ENCODE measurements at places on chromosomes 3 and 15.

DNA sequence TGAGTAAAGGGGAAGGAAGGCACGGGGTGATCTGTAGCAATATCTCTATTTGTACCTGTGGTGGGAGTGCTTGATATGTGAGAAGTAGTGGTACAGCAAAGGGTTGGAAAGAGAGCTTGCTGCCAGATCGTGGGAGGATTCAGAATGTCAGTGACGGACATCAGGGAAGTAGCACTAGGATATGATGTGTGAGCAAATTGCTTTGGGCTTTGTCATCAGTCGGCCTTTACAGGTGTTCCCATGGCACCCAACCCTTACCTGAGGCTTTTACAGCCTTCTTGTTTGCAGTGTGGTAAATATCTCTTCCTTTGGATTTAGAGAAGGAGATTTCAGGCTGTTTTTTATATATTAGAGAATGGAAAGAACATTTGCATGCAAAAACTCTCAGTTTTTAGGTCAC is 29.8 kb downstream of the IL1RAP start:
- DNase-seq = no peak

- DNase-seq = no peak
Observed at GRCh38 chr3:68360492-68360891, 571.9 kb downstream of the TAFA4 start.

DNA sequence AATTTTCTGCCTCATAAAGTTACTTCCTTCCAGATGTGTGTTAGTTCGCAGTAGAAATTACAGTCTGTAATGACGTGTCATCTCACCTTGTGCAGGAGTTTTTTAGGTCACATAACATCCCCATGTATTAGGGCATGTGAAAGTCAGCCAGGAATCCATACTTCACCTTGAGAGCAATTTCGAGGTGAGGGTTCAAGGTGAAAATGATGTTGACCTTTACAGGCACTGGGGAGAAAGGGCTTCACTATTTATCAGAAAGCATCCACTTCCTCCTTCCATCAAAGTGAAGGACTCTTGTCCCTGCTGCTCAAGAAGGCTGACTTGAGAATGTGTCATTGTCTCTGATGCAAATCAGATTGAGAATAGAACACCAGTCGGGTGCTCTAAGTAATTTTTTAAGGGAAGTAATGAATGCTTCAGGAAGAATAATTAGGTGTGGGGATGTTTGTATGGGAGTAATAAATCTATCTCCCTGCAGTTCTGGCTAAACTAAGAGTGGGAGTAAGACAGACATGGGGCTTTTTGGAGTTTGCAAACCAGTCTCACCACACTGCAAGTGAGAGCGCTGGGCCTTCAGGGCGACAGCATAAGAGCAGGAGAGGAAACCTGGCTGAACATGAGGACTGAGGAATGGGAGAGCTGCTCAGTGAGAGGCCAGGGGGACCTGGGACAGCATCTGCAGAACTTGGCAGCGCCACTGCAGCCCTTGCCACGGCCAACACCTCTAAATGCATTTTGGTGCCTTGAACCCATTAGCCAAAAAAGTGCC is 85.9 kb upstream of the IL12A start:
- DNase-seq = no peak

- DNase-seq = no peak
Observed at GRCh38 chr3:191296041-191296541, 33.1 kb upstream of the CCDC50 start.
